ENCODE measurements at places on chromosomes 16 and 17.

- DNase-seq, result no peak
Observed at GRCh38 chr16:35370617-35371016, 1911.2 kb downstream of the TP53TG3F start.

DNA sequence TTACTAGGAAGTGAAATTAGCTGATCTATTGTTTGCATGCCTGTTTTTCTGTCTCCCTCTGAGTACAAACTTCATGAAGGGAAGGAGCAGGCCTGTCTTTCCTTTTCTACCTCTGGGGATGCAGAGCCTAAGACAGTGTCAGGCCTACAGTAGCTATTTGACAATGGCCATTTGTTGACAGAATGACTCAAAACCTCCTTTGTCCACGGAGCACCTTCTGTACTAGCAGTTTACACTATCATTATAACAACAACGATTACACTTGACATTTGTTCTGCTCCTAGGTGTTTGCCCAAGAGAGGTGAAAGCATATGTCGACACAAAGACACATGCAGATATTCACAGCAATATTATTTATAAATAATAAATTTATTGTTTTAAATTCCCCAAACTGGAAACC, 132.3 kb upstream of the IRX3 start:
- no peak for DNase-seq

DNA sequence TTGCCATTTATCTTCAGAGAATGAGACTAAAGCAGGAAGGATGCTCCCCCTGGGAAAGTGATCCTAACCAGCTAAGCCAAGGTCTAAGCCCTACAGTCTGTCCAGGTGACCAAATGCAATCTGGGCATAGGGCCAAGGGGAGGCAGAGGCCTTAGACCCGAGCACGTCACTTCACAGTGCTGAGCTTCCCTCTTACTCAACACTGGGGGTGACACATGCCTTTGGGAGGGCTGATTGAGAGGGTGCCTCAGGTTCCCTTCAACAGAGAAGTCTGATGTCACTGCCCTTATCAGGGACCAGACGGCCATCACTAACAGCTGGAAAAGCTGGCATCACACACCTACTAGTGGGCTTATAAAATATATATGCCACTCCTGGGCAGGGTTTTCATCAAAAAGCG, 4.0 kb downstream of the CIAO2B start:
- DNase-seq, result no peak

GRCh38 chr16:3983081-3983520, 102.6 kb upstream of the CREBBP start:
- DNase-seq, result no peak

DNA sequence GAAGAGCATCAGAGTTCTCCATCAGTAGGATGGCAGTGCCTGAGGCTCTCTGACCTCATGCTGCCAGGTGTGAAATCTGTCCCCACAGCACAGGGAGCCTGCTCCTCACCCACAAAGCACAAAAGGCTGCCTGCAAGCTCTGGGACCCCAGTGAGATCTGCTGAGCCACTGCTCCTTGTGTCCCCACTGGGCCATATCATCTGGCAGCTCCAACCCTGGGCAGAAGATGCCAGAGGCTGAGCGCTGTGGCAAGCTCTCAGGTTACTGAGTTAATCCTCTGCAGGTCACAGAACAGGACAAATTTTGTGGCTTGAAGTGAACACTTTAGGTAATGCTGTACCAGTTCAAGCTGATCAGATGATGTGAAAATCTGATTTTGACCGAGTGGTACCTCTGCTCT, 26.7 kb upstream of the ERN1 start:
- DNase-seq, result no peak

GRCh38 chr17:55895112-55895759, 144.4 kb downstream of the PCTP start:
- DNase-seq, result no peak

DNA sequence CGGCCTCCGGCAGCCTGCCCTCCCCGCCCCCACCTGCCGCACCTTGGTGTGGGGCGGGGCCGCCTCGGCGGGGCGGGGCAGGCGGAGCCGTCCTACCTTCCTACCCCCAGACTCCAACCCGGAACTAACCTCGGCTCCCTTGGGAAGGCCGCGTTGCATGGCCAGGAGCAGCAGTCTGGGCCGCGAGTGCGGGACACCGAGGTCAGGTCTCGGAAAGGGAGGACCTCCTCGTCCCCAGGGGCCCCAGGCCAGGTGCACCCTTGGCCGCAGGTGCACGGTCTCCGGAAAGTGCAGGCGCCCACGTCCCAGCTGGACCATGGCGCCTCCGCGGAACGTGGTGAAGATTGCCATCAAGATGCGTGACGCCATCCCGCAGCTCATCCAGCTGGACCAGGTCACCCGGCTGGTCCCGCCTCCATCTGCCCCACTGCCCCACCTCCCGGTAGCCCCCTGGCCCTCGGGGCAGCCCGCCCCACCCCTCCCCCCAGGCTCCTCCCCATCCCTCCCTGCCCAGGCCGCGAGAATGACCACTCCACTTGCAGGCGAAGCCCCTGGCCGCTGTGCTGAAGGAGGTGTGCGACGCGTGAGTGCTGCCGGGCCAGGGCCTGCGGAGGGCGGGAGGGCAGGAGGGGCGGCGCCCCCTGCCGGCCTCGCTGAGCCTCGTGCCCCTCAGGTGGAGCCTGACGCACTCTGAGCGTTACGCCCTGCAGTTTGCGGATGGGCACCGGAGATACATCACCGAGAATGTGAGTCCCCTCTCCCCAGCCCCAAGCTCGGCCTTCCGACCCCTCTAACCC, at the start of gene ELMO3:
ELMO3 (plus strand) TSS at position 121 of the 797 bp plus-strand sequence; CDS start at position 317, 196 bp downstream.
- no peak for DNase-seq

DNA sequence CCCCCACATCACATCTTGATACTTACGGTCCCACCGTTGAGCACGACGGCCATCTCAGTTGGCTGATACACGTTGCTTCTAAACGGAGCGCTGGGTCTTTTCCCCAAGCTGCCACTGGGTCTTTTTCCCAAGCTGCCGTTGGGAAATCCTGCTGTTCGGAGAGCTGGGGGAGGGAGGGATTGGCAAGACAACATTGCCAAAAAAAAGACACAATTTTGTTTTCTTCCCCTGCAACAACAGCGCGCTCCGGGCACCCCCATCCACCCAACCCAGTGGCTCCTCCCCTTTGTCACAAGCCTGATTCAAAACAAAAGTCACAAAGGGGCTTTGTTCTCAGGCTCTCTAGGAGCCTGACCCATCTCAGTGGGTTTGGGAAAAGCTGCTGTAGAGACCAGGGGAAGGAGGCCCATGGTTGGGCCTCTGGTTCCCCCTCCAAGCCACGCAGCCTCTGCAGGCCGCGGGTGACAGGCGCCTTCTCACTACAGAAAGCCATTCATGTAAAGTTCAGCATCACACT, 22.8 kb downstream of the GPRC5B start:
- DNase-seq, result no peak

- no peak for DNase-seq
Observed at GRCh38 chr16:63337264-63337663, 1301.0 kb upstream of the CDH8 start.

DNA sequence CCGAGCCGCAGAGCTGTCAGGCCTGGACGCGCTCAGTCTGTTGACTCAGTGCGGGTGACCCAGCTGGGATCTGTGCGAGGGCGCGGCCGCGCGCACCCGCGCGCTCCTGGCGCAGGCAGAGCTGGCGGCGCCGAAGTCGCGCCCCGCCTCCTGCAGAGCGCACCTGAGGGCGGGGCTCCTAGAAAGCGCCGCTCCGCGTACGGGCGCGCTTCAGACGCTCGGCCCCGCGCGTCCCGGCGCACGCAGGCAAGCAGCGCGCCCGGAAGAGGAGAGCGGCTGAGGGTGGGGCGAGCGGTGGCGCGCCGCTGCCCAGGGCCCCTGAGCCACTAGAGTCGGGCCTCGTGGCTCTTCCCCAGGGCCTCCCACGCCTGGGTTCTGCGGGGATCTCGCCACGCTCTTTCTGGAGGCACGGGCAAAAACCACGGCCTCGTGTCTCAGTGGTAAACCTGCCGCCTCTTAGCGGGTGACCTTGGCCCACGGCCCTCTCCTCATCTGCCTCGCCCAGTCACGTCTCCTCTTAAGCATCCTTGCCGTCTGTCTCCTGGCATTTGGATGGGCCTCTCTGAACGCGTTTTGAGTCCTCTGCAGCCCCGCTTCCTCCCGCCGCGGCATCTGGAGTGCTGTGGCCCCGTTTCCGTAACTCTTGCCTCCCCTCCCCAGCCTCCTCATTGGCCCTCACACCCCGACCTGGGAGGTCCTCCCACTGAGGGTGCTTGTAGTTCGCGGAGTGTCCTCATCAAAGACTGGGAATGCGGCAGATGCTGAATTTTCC, at the start of gene ABCA5:
ABCA5 (minus strand) TSS at position 74 of the 772 bp plus-strand sequence. CDS start 12,718 bp downstream, outside the sequence.
- peak; percentile 67 for DNase-seq

DNA sequence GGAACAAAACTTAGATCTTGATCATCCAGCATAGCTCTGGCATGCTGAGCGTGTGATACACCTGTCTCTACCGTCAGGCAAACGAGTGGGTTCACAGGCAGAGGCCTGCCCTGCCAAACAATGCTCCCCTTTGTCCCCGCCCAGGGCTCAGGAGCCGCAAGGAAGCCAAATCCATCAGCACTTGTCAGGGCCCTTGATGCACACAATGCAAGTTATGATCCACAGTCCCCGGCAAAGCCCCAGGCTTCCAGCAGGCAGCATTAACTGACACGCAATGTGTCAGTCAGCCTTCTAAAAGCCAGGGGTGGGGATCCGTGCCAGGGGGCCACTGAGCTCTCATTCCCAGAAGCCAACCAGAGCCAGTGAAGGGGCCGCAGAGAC, 460.9 kb downstream of the SLC39A11 start:
- no peak for DNase-seq

DNA sequence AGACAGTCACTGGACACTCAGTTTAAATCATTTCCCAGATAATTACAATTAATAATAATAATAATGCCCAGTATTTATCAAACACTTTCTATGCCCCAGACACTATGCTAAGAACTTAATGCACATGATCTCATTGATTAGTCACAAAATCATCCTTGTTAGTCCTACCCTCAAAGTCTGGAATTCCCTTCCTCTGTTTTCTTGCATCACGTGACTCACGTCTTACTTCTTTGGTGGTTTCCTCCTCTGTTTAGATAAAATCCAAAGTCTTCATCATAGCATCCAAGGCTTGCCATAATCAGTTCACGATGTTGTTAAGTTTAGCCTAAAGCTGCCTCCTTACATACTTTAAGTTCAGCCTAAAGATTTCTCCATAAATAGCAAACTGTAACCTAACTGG, 471.9 kb downstream of the PMP22 start:
- no peak for DNase-seq

- peak; percentile 71 for DNase-seq
Observed at GRCh38 chr17:37047631-37048104, 98.9 kb downstream of the AATF start.

GRCh38 chr16:30774367-30775130, 12.4 kb downstream of the RNF40 start:
- DNase-seq, result no peak

GRCh38 chr17:79216826-79217225, 142.2 kb downstream of the ENGASE start:
- no peak for DNase-seq

- no peak for DNase-seq
Observed at GRCh38 chr17:14775731-14776492, 475.0 kb downstream of the HS3ST3B1 start.

GRCh38 chr17:29383686-29384085, 6.5 kb upstream of the TAOK1 start:
- no peak for DNase-seq

DNA sequence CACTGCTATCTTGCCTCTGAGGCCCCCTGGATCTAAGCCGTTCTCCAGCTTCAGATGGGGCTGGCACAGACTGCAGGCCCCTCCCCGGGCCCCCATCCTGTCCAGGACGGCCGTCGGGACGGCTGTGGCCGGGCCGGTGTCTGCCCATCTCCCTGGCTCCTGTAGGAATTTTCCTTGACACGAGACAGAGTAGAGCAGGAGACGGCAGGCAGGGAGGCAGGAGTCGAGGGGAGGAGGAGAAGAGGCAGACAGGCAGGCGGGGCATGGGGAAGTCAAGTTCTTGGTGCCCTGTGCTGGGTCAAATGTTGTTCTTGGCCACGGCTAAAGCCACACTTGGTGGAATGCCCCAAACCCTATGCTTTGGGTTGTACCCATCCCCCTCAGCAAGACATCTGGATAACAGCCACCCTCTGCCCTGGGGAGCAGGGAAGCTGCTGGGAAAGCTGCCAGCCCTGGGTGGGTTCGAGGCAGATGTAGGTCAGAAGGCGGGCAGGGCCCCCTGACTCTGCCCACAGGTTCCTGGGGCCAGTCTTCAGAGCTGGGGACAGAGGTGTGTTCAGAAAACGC, 4.0 kb downstream of the C1QTNF1 start:
- no peak for DNase-seq

- no peak for DNase-seq
Observed at GRCh38 chr16:75589306-75589705, 23.1 kb downstream of the GABARAPL2 start.

DNA sequence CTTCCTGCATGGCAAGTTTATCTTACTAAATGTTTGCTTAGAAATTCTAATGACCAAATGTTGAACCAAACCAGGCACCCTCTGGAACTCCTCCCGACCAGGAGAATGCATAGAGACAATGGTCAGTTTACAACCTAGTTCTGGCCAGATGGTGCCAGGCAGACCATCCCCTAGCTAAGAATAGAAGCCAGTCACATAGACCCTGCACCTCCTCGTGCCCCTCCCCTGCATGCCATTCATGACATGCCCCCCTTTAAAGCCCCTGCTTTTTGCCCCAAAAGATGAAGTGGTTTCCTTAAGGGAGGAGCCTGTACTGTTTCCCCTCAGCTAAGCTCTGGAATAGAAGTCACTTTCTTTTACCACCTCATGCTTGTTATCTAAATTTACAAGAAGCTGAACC, 6.6 kb upstream of the CPHXL start:
- no peak for DNase-seq

- no peak for DNase-seq
Observed at GRCh38 chr17:78736526-78737079, 45.5 kb downstream of the CYTH1 start.

- no peak for DNase-seq
Observed at GRCh38 chr16:64242492-64242891, 879.4 kb downstream of the CDH11 start.

DNA sequence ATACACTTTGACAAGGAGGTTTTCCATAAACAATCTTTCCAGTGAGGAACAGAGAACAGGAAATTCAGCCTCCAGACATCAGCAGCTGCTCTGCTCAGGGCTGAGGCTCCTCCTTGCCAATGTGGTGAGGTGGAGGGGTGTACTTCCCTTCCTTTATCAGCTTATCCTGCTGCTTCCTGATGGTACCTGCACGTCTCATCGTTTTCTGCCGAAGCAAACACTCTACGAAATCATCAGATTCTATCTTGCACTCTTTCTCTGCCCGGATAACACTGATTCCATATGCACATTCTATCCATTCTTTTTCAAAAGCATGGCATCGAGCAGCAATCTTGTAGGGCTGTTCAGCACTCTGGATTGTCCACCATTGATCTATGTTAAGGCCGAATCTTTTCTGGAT, 15.4 kb upstream of the SEZ6 start:
- DNase-seq, result no peak

- no peak for DNase-seq
Observed at GRCh38 chr17:55302407-55302787, 37.6 kb downstream of the HLF start.
